Jurkat, Clone E6-1 (cell line): ENCODE measurements at places on chromosomes 12 and 14.

GRCh38 chr12:30782316-30783173 lies 27.8 kb upstream of the CAPRIN2 start:
- DNase-seq: no peak

- no peak for DNase-seq
Observed at GRCh38 chr12:48788854-48789775, at the start of gene ADCY6. TSS of gene ADCY6 (minus strand) at chr12:48789089. CDS start at chr12:48783434, 5,655 bp downstream.

GRCh38 chr14:102050625-102051024 lies 36.2 kb downstream of the HSP90AA1 start:
- no peak for DNase-seq

GRCh38 chr12:116247377-116247776 lies 30.1 kb downstream of the MED13L start:
- no peak for DNase-seq

- DNase-seq: no peak
Observed at GRCh38 chr12:76117067-76117691, 32.7 kb upstream of the NAP1L1 start.

DNA sequence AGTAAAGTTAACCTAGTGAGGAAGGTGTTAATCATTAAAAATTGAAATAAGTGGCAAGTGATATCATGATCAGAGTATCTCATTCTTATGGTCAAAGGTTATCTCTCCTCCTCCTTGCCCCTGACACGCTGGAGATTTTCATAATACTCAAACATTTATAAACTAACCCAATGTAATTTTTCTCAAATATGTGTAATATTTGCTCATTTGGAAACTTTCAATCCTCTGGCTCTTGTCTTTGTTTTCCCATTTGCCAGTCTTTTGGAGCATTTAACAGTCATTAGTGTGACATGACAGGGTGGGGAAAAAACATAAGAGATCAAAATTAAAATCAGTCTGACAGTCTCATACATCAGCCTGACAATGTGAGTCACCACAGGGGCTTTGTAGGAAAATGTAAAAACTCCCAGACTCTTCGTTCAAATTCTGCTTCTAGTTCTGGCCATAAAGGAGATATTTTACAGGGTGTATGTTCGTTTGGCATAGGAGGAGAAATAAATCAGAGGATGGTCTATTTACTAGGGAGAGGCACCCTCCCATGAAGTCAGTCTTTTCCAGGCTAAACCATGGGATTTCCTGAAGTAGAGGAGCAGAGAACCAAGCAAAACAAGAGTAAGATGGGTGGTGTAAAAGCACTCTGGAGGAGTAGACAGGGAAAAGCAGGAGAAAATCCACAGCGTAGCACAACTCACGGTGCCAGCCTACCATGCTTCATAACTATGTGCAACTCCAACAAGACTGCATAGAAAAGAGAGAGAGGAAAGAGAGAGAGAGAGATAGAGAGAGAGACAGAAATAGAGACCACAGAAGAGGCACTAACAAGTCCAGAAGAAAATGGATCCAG lies 369.2 kb upstream of the PDE3A start:
- no peak for DNase-seq

GRCh38 chr14:105492971-105493871 lies 2.2 kb downstream of the TEDC1 start:
- DNase-seq: no peak

- no peak for DNase-seq
Observed at GRCh38 chr12:45379261-45379660, 163.4 kb downstream of the ANO6 start.

DNA sequence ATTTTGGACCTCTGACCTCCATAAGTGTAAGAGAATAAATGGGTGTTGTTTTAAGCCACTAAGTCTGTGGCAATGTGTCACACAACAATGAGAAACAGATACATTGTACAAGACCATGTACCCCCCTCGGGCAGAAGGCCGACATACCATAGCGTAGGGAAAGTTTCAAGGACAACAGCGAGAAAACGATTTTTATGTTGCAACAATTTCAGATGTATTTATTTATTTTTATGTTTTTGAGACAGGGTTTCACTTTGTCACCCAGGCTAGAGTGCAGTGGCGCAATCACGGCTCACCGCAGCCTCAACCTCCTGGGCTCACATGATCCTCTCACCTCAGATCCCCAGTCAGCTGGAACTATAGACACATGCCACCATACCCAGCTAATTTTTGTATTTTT lies 136.4 kb upstream of the NCOR2 start:
- DNase-seq: no peak

- no peak for DNase-seq
Observed at GRCh38 chr14:100498068-100498467, 89.1 kb downstream of the BEGAIN start.

- DNase-seq: no peak
Observed at GRCh38 chr14:90666571-90666970, 149.7 kb downstream of the TTC7B start.

DNA sequence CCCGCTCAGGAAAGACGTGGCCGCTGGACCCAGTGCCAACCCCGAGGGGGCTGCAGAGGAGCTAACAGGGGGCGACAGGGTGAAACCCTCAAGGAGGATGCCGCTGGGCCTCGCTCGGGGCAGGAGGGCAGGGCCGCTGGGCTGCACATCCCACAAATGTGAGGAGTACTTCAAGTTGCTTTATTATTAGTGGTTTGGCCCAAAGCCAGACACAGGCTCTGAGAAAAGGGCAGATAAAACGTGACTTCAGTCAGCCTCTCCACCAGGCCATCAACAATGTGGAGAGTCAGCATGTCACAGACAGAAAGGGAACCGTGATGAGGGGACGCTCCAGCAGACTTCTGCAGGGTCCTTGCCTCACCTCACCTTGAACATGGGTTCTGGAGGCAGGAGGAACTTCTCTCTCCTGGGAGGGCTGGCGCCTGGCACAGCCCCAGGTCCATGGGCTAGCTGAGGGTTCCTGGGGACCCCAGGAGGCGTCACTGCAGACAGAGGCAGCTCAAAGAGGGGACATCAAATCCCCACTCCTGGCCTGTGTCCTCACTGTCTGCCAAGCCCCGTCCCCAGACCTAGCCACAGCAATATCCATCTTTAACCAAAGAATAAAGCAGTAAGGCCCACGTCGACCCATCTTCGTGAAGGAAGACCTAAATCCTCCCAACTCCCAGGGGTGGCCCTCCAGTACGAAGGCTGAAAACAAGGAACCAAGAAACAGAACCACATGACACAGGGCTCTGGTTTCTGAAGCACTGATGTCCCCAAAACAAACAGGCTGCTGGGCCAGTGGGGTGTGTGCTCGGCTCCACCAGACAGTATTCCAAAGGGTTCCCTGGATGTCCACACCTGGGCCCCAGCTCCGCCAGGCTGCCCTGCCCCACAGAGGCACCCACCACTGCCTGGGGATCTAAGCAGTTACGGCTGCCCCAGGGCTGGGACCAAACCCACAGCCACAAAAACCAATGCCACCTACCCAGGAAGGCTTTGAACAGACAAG lies 35.1 kb downstream of the CCDC85C start:
- no peak for DNase-seq

DNA sequence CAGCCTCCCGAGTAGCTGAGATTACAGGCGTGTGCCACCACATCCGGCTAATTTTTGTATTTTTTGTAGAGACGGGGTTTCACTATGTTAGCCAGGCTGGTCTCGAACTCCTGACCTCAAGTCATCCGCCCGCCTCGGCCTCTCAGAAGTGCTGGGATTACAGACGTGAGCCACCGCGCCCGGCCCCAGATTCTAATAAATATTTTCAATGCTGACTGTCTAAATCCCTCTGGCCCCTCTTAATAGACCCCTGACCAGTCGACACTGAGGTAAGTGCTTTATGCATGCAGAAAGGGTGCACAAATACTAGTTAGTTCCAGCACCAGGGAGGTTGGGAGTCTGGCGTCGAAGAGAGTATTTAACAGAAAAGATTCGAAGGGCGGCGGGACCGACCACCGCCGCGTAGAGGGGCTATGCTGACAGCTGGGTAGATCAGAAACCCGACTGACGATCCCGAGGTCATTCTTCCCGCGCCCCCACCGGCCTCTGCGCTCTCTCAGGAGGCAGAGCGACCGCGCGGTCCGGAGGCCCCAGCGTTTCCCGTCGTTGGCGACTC lies 1.1 kb upstream of the SPATS2 start:
- DNase-seq: no peak

- no peak for DNase-seq
Observed at GRCh38 chr12:1108276-1108675, 117.3 kb downstream of the ERC1 start.

GRCh38 chr12:8996682-8997405 lies 7.5 kb downstream of the KLRG1 start:
- DNase-seq: no peak
